ENCODE measurements at places on chromosomes 4 and X.
A peak's percentile ranks its signal among the peaks of the same experiment; 100 is the strongest.

DNA sequence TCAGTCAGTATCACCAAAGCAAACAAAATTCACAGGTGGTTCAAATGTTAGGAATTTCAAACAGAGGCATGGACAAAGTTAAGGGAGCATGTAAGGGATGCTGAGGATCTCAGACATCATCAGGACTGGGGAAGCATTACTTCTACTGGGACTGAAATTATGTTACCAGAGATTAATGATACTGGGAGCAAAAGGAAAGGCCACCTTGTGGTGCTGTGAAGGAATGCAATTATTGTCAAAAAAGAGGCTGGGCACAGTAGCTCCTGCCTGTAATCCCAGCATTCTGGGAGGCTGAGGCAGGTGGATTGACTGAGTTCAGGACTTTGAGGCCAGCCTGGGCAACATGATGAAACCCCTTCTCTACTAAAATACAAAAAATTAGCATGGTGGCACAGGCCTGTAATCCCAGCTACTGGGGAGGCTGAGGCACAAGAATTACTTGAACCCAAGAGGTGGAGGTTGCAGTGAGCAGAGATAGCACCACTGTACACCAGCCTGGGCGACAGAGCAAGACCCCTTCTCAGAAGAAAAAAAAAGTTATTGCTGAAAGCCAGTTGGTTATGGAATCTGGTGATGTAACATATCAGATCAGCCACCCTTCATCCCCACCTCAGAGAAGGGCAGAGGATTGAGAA, 954.3 kb downstream of the PCDH7 start:
- DNase-seq: no peak

DNA sequence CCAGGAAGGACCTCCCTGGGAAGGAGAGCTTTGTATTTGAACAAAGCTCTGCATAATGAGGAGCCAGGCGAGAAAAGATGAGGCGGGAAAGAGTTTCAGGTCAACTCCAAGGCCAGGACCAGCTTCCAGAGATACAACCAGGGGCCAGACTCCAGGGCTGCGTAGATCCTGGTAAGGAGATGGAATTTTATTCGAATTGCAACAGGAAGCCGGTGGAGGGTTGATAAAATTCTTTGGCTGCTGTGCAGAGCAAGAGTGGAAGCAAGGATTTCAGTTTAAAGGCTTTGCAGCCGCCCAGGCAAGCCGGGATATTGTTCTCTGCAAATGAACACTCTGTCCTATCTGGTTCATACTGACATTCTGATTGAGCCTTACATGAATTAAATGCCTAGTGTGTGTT, 40.2 kb upstream of the CBR4 start:
- DNase-seq: no peak

- DNase-seq: no peak
Observed at GRCh38 chr4:34469516-34469915, 1774.8 kb downstream of the ARAP2 start.

- no peak for DNase-seq
Observed at GRCh38 chr4:19025031-19025430, 1003.5 kb upstream of the LCORL start.

DNA sequence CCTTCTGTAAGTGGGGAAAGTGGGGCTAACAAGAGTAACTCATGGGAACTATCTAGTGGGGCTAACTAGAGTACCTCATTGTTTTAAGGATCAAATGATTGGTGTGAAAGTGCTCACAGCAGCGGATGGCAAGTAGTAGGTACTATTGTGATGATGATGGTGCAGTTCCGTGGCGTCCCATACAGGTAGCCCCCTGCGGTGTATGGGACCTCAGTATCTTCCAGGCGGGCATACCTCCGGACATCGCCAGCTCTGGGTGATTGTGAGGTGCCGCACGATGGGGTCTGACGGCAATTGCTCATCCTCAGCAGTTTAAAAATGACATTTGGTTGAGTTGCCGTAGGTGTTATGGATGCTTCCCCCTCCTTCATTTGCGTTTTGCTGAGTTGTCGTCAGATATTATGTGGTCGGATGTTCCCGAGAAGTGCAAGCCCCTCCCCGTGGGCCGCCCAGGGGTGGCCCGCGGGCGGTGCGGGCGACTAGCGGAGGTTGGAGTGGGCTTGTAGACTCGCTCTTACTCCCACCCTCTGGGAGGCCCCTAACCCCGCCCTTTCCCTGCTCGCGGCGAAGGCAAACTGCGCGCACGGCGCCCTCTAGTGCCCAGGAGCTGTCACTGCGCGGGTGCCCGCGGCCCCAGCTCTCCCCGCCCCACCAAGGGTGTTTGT, 18.3 kb upstream of the GPR101 start:
- peak; percentile 44 for DNase-seq

DNA sequence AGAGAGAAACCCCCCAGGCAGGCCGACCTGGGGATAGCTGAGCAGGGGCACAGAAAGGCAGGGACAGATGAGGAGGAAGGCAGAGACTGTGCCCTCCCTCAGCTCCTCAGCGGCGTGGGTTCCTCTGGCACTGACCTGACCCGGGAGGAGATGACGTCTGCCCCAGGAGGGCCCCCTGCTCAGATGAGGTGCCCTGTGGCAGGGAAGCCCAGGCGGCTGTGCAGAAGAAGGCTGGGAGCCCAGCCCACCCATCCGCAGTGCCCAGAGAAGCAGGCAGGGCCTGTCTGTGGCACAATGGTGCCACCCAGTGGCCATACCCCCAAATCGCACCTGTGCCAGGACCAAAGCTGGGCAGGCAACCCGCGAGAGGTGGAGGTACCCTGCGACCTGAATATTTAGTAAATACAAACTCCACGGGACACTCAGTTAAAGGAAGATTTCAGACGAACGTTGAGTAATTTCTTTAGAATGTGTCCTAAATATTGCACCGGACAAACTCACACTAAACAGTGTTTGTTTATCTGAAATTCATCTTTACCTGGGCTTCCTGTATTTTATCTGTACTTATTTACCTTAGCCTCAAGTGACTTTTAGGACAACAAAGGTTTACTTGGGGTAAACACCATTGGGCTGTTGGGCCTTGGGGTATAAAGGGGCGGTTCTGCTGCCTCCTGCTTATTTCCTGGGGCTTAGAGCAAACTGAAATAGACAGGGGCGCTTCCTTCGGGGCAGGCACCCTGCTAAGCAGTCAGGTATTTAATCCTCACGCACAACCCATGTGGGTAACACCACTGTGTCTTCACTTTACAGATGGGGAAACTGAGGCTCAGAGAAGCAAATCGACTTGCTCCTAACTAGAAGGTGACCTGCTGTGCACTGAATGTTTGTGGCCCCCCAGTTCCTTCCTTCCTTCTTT, 46.5 kb upstream of the HMX1 start:
- DNase-seq: peak; percentile 29

DNA sequence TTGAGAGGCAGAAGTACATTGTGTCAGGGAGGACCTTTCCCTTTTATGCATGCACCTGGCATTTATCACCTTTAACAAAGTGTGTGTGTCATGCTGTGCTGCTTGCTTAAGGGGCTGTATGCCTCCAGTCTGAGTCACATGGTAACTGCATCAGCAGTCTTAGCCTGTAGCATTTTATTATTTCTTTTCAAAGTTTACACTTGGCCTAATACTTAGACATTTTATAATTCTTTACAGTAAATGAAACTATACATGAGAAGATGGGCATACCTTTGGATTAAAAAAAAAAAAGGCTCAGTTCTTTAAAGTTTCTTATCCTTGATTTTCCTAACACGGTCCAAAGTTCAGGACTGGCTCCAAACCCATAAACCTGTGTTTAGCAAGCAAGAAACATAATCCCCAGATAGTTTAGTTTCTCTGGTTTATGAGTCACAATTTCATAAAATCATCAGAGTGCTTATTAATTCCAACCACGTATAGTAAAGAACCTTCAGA, 14.6 kb downstream of the NPNT start:
- no peak for DNase-seq

- no peak for DNase-seq
Observed at GRCh38 chr4:101774807-101775206, 15.7 kb upstream of the BANK1 start.

- no peak for DNase-seq
Observed at GRCh38 chrX:147342197-147342596, 527.7 kb upstream of the CXorf51A start.

DNA sequence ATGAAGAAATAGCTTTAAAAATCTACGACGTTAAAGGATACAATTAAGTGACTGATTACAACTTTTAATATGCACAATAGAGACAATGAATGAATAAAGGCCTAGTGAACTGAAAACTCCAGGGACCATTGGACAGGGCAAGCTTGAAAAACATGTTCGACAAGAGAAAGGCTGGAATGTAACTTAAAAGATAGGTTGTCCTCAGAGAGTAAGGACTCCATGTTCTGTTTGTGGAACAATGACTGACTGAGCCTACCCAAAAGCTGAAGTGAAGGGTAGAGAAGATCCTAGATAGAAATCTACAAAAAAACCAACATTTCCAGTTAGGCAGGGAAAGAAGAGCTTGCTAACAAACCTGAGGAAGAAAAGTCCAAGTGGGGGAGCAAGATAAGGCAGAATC, 173.4 kb downstream of the NR3C2 start:
- DNase-seq: no peak

- DNase-seq: no peak
Observed at GRCh38 chr4:64341711-64342110, 67.5 kb downstream of the TECRL start.

DNA sequence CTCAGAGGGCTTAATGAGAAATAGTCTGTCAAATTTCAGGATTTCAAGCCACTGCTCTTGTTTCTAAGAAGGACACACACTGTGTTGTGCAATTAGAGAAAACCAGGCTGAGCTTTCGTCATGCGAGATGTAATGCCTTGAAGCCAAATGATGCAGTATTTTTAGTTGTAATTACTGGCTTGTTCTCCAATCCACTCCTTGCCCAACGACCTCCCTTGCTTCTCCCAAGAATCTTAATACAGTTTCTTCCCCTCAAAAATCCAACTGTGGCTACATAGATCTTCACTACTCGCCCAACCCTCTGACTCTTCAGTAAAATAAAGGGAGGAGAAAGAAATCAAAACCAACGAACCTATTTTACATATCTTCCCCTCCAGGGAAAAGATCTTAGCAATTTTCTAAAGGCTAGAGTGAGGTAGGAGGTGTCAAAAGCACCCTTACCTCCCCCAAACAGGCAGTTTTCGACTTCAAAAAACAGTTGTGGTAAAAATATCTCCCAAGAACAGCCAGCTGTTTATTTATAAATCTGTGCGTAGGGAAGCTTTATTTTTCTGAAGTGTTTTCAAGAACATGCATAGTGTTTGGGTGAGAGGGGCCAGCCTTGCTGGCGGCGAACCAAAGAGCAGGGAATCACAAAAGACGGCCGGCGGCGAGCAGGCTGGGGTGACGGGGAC, 68.7 kb downstream of the MGST2 start:
- DNase-seq: no peak

- DNase-seq: no peak
Observed at GRCh38 chr4:41507291-41507947, 30.5 kb upstream of the LIMCH1 start.

GRCh38 chr4:8690216-8691150, 97.9 kb downstream of the CPZ start:
- no peak for DNase-seq

DNA sequence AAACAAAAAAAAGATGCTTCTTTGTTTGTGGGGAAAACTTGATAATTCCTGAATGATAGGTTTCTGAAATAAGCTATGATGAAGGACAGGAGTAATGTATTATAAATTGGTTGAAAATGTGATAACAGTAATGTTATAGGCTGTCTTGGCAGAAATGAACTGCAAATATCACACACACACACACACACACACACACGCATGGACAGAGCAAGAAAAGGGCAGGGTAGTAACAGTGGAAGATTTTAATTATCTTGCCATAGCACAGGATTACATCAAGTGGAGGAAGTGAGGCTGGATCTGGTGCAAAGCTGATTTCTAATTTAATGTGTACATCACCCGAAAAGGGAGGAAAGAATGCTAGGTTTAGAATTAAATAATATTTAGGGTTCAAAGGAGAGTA, 97.5 kb upstream of the CXXC4 start:
- DNase-seq: no peak

- no peak for DNase-seq
Observed at GRCh38 chr4:7878323-7878722, 61.3 kb downstream of the AFAP1 start.

DNA sequence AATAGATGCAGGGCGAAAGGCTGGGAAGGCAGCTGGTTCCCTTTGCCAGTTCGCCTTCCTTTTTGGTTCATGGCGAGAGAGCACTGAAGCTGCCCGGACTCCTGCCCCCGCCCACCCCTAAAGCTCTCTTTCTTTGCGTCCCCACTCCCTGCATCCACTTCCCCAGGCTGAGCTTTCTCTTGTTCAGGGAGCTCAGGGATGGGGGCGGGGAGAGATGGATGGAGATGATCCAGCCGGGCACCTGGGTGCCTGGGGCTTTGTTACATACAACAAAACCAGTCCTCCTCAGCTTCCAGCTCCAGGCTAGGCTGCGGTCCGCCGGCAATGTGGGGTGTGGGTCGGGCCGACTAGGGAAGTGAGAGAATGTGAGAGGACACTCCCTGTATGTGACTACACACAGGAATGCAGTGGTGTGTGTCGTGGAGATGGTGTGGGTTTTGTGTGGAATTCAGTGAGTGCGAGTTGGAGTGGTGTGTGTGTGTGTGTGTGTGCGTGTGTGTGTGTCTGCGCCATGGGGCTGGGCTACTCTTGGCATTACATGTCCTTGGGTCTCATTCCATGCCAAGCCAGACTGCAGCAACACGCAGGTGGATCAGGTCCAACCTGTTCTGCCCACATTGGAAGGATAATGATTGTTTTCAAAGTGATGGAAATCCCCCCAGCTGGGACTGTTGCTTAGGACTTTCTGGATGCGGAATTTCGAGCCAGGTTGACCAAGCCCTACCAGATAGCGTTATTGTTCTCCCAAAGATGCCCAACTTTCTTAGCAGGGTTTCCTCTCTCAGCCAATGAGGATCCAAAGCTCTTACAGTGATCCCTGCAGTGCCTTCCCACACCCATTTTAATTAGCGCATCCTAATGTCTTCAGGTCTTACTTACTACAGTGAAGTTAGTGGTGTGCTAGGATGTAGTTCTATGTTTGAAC, 149.4 kb upstream of the CHRDL1 start:
- DNase-seq: no peak

GRCh38 chr4:78661086-78661690, 109.6 kb downstream of the ANXA3 start:
- DNase-seq: no peak

- no peak for DNase-seq
Observed at GRCh38 chr4:38068107-38068506, 107.9 kb downstream of the PTTG2 start.

- DNase-seq: no peak
Observed at GRCh38 chrX:42269186-42269585, 345.8 kb upstream of the CASK start.

GRCh38 chr4:126658411-126658810, 974.3 kb upstream of the INTU start:
- no peak for DNase-seq

DNA sequence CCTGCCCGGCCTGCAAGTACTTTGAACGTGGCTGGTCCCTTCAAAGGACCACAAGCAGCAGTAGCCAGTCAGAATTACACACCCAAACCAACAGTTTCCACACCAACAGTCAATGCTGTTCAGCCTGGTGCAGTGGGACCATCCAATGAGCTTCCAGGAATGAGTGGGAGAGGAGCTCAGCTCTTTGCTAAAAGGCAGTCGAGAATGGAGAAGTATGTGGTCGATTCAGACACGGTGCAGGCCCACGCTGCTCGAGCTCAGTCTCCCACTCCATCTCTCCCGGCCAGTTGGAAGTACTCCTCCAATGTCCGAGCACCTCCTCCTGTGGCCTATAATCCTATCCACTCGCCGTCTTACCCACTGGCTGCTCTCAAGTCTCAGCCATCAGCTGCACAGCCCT, 104.4 kb upstream of the MYOZ2 start:
- DNase-seq: no peak

- no peak for DNase-seq
Observed at GRCh38 chr4:7424553-7425111, 10.1 kb downstream of the PSAPL1 start.

- no peak for DNase-seq
Observed at GRCh38 chr4:40688446-40689095, 58.9 kb upstream of the RBM47 start.

All from substantia nigra (tissue), 51 donors.